ENCODE measurements at places on chromosomes 13 and 19.

- DNase-seq = no peak
These were observed 23.5 kb downstream of the TFDP1 start for GRCh38 chr13:113607889-113608635.

- DNase-seq = peak; percentile 84
These were observed at the start of gene GIPR for GRCh38 chr19:45667620-45668341. TSS of gene GIPR (plus strand) at chr19:45668221. CDS start at chr19:45669521, 1,300 bp downstream.

GRCh38 chr19:38360839-38361631 is 13.3 kb upstream of the PSMD8 start:
- no peak for DNase-seq

GRCh38 chr13:54241719-54242118 is 1213.1 kb downstream of the OLFM4 start:
- no peak for DNase-seq

GRCh38 chr13:25457566-25457965 is 85.8 kb downstream of the ATP8A2 start:
- DNase-seq = no peak

- DNase-seq = no peak
These were observed 905.8 kb downstream of the SLITRK1 start for GRCh38 chr13:82976499-82976898.

GRCh38 chr13:99963816-99964339 is 7.7 kb downstream of the ZIC5 start:
- no peak for DNase-seq

DNA sequence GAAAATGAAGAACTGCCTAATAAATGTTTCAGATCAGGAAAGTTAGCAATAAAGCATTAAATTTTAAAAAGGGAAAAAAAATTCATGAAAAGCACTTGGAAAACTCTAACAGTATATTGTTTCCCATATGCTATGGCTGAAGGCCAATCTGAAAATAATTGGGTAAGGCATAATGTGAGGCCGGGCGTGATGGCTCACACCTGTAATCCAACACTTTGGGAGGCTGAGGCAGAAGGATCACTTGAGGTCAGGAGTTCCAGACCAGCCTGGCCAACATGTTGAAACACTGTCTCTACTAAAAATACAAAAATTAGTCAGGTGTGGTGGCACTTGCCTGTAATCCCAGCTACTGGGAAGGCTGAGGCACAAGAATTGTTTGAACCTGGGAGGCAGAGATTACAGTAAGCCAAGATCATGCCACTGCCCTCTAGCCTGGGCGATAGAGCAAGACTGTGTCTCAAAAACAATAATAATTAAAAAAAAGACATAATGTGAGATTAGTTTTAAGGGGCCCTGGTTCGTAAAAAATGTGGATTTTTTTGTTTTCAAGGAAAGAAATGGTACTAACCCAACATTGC is 15.2 kb downstream of the INTS6 start:
- DNase-seq = no peak

GRCh38 chr19:36252047-36252446 is 37.1 kb downstream of the ZNF146 start:
- no peak for DNase-seq

DNA sequence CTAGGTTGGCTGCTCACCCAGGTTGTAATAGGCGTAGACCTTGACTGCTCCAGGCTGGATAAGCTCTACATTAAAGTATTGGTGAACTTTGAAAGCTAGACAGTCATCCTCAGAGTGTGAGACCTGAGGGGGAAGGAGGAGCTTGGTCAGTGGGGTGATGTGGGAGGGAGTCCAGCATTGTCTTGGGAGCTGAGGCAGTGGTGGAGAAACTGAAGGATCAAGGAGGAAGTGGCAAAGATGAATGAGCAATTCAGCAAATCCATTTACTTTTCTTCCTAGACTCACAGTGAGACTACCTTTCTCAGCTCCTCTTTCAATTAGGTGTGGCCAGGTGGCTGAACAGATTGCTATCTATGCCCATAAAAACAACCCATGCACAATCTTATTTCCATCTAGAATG is 10.2 kb upstream of the TNFSF14 start:
- no peak for DNase-seq

DNA sequence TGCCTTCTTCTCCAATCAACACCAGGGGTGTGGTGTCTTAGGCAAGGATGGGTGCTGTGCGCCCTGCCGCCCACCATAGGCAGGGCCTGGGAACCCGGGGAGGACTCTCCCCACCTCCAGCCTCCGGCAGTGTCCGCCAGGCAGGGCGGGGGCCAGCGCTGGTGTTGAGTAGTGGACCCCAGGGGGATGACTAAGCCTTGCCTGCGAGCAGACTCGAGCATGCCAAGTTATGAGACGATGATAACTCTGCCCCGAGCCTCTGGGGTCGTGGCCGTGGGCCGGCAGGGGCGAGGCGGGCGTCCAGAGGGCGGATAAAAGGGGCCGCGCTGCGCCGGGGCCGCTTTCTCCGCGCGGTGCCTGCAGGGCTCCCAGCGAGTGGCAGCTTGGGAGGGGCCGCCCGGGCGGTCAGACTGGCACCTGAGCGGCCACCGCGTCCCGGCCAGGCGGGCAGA is at the start of gene MEDAG:
Gene MEDAG, plus strand, starts transcription at position 340 of the 452 bp plus-strand sequence. CDS start 245 bp downstream, outside the sequence.
- peak; percentile 88 for DNase-seq

- DNase-seq = no peak
These were observed 29.8 kb downstream of the DPF1 start for GRCh38 chr19:38194061-38194701.

DNA sequence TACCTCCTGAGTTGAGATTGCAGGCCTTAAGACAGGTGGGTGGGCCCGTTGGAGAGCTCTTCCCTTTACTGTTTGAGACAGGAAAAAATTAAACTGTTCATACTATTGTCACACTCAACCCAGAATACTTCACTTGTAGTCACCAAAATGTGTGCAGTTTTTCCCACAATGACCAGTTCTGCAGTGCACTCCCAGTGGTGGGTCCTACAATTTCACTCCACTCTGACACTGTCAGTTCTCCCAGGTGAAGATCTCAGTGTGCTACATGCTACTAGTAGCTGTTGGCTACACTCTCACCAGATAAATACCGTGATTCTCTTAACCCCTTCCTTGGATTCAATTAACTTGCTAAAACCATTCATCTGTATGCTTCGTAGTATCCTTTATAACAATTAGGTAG is 2.9 kb downstream of the ZNF665 start:
- DNase-seq = no peak

DNA sequence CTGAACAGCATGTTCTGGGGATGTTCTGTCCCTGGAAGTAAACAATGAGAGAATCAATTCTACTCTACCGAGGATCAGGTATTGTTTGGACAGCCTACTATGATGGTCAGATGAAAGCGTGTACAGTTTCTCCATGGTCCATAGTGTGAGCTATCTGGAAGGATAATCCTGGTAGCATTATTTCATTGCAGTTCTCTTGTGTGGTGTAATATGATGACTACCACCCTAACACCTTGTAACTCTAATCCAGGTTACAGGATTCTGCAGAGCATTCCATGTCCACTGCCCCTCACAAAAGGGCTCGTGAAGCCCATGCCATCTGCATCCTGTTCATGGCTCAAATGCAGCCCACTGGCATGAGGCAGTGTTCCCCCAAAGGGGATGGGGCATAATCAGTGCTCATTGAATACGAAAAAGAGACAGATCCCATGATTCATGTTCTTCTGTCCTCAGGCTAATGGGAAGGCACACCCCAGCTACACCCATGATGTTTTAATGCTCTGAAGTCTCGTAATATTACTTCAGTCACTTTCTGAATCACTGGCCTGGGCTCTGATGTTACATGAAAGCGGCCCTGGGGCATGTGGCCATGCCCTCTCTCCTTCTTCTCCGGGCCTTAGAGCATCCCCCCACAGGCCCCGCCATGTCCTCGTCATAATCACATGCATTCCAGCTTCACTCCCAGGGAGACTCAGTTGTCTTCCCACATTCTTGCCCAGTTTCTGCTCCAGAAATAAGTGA is 68.4 kb downstream of the HSPH1 start:
- no peak for DNase-seq

DNA sequence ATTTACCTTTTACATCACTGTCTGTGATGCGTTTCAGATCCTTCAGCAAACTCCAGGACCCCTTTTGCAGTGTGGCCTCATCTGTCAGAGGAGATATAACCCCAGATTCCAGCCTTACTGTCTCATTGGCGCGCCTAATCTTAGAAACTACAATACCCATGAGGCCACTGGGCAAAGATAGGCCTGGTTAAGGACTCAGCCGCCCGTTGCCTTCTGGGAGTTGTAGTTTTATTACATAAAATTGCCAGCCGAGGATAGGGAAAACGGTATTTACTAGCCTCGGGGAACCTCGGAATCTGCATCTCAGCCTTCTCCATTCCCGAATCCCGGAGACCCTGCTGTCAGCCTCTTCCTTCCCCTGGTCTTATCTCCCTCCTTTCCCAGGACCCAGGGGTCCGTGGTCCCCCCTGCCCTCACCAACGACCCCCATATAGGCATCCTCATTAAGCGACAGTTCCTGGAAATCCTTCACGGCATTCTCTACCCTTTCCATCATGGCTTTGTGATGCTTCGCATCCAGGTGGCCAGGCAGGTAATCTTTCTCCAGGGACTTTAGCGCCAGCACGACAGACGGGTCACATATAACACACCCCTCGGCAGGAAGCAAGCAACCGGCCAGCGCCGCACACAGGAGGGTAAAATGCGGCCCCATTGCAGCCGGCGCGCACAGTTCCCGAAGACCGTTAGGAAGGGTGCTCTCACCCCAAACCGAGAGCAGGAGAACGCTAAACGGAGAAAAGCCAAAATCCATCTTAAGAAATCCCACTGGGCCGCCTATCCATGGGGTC is 1.3 kb downstream of the IZUMO1 start:
- DNase-seq = peak; percentile 71

DNA sequence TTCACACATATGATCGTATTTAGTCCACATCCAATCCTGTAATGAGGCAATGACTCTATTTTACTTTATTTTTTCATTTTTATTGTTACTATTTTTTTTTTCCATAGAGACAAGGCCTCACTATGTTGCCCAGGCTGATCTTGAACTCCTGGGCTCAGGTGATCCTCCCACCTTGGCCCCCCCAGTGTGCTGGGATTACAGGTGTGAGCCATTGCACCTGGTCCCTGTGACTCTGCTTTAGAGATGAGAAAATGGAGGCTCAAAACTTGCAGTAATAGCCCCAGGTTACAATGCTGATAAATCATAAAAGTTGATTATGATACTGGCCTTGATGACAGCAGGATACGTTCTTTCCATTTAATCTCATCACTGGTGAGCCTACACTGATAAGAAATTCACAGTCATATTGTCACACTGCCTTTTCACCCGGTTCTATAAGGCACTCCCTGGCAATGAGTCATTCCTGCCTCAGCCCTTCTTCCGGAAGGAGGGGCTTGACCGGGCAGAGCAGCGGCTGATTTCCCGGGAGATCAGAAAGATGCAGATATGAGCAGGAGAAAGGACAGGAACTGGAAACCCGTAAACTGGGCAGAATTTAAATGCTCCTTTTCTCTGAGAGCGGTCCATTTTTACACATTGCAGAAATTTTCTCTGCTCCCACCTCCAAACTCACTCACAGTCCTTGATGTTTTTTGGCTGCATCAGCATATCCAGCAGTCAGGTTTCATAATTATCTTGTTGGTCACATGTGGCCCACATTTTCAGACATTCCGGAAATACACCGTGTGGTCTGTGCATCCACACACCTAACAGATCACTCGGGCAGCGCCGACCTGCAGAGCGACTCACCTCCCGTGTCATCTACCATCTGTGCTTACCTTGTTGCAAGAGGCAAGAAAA is 616.4 kb downstream of the EFNB2 start:
- DNase-seq = peak; percentile 83

- DNase-seq = no peak
These were observed 47.1 kb downstream of the TMEM255B start for GRCh38 chr13:113806104-113806471.

DNA sequence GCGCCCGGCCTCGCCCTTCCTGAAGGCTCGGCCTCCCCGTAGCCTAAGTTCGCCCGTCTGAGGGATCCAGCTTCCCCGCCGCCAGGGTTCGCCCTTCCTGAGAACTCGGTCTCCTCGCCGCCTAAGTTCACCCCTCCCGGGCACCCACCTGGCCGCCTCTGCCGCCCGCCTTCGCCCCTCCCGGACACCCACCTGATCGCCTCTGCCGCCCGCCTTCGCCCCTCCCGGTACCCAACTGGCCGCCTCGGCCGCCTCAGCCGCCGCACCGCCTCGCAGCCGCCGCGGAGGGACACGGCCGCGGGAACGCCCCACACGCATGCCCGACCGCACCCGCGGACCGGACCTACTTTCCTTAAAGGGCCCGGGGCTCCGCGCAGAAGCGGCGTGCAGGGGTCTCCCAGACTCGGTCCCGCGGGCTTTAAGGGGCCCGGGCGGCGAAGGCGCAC is at the start of gene MOB3A:
Gene MOB3A, minus strand, starts transcription at position 293 of the 446 bp plus-strand sequence. CDS start 17,766 bp downstream, outside the sequence.
- DNase-seq = peak; percentile 92

GRCh38 chr13:67355812-67356476 is 125.8 kb upstream of the PCDH9 start:
- no peak for DNase-seq

DNA sequence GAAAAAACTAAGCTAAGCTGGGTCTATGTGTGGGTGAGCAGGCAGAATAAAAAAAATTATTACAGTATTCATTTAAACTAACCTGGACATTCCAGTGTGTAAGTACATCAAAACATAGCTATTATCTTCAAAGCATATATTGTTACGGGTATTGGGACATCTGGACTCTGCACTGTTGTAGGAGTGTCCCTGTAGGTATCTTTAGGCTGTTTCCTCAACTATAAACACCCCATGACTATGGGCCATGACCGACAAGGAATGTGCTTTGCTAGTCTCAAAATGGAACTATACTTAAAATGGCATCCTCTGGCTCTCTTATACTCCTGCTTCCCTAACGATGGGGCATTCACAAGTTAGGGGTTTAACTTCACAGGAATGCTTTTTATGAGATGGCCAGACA is 3.4 kb downstream of the SCGB2B2 start:
- no peak for DNase-seq

GRCh38 chr19:16319481-16319880 is 5.1 kb upstream of the KLF2 start:
- peak; percentile 64 for DNase-seq

GRCh38 chr13:113452466-113452865 is 822 bp downstream of the ADPRHL1 start:
- no peak for DNase-seq

GRCh38 chr13:23687614-23688013 is 117.4 kb downstream of the TNFRSF19 start:
- peak; percentile 41 for DNase-seq

DNA sequence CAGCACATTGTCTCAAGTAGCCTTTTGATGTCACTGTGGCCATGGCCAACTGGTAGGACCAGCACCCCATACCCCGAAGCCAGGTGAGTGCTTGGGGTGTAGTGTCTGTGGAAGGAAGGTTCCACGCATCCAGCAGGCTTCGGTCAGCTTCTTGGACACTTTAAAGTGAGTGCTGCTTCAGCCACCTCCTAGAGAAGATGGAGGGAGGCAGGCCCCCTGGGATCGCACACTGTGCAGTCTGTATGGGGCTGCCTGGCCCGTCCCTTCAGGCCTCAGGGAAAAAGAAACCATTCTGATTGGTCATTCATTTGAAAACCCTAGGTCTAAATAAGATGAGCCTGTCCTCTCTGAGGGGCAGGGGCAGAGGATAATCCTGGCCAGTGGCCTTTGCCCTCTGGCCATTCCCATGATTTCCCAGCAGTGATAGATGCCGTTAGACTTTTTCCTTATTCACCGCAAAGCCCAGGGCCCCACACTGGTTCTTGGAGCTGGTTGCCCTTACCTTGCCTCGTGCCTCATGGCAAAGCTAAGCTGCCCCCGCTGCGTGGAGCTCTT is 30.7 kb downstream of the GATAD2A start:
- no peak for DNase-seq
